ENCODE measurements at places on chromosomes 6 and 20.

DNA sequence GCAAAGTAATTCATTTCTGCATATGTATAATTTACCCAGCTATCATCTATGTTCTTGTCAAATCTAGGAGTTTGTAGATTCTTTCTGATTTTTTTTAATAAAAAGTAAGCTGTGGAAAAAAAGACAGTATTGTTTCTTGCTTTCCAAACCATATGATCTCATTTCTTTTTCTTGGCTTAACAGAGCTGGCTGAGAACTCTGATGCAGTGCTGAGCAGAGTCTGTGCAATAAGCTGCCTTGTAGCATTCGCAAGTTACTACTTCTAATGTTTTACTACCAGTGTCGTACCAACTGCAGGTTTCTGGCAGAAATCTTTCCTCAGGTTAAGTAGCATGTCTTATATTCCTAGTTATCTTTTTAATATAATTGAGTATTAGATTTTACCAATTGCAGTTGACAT lies 15.6 kb downstream of the RRBP1 start:
- no peak for DNase-seq

DNA sequence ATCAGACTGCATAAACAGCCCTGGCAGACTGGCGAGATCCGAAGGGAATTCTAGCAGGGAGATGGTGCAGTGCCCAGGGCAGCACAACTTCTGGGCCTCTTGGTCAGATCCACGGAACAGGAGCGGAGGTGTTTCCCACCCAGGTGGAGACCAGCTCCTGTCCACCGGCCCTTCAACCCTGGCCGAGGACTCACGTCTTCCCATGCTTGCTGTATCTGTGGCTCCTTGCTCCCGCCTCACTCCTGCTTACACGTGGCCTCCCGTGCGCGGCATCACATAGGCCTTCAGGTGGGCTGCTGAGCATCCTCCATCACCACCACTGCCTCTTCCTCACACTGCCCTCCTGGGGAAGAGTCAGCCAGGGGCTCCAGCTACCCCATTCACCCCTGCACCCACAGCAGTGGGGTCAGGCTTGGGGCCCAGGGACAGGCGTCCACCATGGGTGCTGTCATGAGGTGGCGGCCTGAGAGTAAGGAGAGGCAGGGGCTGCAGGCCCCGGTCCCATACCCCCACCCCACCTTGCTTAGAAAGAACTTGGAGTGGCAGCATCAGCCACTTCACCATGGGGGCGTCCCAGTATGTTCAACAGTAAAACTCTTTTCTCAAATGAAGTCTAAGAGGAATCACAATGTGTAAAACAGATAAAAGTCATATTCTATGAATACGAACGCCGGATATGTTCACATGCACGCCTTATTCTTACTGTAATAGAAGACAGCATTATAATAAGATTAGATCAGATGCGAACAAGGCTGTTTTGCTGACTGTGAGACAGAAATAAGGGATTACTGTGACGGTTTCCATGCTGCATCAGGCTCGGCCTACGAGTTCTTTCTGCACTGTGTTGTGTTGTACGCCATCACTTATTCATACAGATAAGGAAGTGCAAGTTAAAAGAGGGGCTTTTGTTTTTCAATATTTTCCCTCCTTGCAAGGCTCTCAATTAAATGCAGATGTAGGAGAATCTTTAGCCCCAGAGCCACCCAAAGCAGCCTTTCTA lies 165.4 kb downstream of the GRM4 start:
- DNase-seq = no peak

DNA sequence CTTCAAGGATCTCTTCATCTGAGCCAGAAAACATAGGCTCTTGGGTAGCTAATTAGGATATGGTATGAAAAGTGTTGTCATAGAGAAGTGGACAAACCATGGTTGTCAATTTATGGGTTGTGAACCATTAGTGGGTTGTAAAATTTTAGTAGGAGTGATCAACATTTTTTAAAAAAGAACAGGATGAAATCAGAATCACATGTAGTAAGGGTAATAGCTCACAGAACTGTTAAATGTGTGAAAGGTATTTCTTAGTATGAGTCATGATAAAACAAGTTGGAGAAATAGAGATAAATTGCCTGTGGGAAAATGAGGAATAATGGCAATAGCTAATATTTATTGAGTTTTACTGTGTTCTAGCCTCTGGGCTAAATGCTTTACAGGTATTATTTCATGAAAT lies 113.4 kb downstream of the MAP3K4 start:
- no peak for DNase-seq

DNA sequence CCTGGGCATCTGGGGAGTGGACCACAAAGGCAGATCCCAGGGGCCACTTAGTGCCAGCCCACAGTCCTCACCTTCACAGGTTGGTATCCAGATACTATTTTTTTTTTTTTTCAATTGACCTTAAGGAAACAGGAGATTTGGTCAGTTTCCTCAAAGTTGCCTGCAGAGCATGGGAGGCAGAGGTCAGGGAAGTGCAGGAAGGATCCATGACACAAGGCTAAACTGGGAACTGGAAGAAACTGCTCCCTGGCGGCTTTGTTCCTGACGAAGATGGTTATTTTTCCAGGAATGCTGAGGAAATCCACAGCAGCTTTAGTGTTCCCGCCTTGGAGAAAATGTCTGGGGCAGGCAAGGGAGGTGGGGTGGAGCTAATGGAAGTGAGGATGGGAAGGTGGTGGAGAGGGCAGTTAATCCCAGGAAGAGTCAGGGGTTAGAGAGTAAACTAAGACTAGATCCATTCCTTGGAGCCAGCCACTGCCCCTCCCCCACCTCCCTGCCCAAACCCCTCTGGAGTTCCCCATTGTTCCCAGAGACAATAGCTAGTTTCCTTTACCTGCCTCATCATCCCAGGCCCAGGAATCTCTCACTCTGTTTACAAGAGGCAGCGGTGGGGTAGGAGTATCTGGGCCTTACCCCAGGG lies 14.3 kb upstream of the MYMX start:
- no peak for DNase-seq

DNA sequence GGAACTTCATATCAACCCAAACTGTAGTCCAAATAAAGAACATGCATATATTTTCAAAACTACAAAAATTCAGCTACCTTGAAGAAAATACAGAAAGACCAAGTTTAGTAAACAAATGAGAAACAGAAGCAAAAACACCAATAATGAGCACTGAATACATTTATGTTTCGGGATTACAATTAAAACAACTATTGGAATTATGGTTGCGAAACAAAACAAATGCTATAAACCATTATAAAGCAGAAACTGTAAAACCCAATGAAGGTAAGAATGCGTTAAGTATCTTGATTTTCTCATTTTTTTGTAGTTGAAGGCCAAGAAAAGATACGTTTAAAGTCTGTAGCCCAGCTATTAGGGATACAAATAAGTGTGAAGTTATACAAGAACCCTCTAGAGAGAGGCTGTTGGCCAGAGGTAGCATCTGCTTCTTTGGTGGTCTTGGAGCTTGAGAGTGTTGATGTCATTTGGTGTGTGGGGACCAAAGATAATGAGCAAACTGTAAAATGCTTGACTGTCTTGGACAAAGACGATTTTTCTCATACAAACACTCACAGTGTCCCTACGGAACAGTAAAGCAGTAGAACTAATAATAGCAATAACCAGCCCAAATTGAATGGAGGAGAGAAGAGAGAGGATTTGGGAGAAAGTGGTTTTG lies 111.5 kb downstream of the PRND start:
- no peak for DNase-seq

DNA sequence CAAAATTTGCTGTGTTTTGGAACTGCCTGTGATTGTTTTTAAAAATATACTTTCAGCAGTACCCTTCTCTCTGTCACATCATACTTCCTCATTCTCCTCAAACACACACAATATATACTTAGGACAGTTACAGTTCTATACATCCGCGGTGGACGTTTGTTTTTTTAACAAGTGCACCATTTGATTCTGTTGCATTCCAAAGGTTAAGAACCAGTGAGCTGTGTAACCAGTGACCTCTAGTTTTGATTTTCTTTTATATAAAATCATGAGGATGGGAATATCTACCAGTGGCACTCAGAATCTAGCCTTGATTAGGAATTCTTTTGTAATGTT lies 152.8 kb downstream of the CARMIL1 start:
- DNase-seq = no peak

DNA sequence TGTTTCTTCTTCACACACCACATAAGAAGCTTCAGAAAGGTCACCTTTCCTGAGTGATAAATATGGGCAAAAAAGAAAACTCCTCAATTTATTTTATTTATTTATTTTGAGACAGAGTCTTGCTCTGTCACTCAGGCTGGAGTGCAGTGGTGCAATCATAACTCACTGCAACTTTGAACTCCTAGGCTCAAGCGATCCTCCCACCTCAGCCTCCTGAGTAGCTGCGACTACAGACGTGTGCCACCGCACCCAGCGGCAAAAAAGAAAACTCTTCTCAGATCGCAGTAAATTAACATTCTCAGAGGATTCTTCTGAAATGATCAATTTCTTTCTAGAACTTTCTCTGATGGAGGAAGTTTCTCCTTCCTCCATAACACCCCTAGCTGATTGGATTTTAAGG lies 111.2 kb downstream of the TRERF1 start:
- DNase-seq = no peak

- no peak for DNase-seq
Observed at GRCh38 chr20:11447371-11448100, 470.2 kb upstream of the BTBD3 start.

DNA sequence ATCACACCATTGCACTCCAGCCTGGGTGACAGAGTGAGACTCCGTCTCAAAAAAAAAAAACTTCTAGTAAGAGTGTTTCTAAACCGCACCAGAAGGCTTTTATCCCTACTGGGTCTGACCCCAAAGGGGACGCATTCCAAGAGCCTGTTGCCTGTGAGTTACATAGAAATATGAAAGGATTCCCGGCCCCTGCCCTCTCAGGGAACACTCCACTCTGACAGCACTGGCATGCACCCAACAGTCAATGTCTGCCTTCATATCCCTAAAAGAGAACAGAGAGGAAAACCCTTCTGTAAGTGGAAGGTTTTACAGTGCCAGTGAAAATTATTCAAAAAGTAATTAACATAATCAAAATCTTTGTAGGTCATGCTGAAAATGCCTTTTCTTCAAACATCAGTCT lies 117.1 kb upstream of the PTPRT start:
- DNase-seq = no peak

DNA sequence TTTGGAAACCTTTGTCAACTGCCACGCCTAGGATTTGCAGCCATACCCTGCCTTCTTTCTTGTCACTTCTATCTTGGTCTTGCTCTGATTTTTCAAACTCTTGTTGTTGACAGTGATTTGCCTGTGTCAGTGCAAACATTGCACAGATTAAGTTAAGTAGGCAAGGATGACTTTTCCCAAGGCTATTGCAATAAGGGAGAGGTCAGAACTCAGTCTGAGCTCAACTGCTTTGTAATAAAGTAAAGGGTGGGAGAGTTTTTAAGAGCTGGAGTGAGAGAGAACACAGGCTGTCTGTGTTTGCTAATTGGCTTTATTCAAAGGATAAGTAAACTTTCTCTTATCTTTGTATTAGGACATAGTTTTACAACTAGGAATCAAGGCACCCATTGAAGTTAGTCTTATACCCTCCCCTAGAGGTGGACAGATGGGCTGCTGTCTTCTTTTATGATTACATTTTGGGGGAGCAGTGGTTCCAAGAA lies 448.6 kb downstream of the PHF3 start:
- DNase-seq = no peak

DNA sequence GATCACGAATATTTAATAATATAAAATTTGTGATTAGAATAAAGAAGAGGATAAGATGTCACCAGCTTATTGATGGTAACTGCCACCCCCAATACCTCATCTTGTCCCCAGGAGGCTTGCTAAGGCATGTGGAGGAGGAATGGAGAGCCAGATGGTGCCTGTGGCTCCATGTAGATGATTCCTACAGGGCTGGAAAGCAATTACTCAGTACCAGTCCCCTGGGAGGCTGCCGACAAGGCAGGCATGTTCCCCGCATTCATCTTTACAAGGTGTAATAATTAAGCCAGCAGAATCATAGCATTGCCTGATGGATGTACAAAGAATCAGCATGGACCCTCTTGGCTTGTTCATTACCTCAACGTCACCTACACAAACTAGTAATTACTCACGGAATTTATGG lies 155.3 kb downstream of the PLCB1 start:
- DNase-seq = no peak

DNA sequence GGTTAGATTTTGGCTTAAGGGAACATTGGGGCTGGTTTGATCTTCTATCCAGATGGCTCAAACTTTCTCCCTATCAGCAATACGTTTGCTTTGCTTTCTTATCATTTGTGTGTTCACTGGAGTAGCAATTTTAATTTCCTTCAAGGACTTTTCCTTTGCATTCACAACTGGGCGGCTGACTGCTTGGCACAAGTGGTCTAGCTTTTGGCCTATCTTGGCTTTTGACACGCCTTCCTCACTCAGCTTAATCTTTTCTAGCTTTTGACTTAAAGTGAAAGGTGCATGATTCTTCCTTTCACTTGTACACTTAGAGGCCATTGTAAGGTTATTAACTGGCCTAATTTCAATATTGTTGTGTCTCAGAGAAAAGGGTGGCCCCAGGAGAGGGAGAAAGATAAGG lies 254.9 kb downstream of the PLCB1 start:
- no peak for DNase-seq

- DNase-seq = no peak
Observed at GRCh38 chr20:50277460-50278376, 87.1 kb downstream of the CEBPB start.

- no peak for DNase-seq
Observed at GRCh38 chr6:123715006-123715863, 78.5 kb upstream of the TRDN start.

GRCh38 chr20:39661833-39662232 lies 699.7 kb downstream of the DHX35 start:
- no peak for DNase-seq

DNA sequence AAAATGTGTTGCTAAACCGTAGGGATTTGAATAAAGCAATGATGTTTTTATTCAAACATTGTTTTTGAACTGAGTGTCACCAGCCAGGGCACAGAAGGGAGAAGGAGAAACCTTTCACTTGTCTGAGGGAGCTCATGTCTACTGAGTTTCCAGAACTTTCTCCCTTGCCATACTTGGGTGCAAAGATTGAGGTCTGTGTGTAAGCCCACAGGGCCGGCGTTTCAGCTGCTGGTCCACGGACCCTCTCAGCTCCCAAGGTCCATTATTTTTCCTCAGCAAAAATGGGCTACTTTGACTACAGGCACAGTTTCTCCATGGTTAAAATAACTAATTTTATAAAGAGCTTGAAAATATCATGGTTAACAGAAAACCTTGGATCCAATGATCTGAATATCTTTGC lies 32.6 kb downstream of the PSMG4 start:
- DNase-seq = no peak

Measured in CD4-positive, alpha-beta T cell treated with Interleukin-21 for 1 hour (primary cell).